Stimulated activated naive CD4-positive, alpha-beta T cell treated with Interleukin-2 at 50 U/mL for 16 hours (primary cell): ENCODE measurements at places on chromosomes 3 and 15.

DNA sequence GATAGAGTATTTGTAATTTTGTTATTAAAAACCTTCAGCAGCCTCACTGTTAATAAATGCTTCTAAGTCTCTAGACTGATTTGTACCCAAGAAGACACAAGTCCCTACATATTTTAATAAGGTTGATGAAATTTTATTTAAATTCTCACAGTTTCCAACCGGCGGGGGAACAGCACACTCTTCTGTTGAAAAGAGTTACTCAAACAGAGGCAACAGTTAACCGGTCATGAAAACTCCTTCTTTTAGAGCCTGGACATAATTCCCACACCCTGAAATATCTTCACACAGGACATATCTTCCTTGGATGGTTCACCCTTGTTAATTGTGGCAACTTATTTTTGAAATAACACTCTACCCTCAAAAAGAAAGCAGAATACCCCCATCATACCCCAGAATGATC, 278.8 kb downstream of the FOXP1 start:
- no peak for DNase-seq

DNA sequence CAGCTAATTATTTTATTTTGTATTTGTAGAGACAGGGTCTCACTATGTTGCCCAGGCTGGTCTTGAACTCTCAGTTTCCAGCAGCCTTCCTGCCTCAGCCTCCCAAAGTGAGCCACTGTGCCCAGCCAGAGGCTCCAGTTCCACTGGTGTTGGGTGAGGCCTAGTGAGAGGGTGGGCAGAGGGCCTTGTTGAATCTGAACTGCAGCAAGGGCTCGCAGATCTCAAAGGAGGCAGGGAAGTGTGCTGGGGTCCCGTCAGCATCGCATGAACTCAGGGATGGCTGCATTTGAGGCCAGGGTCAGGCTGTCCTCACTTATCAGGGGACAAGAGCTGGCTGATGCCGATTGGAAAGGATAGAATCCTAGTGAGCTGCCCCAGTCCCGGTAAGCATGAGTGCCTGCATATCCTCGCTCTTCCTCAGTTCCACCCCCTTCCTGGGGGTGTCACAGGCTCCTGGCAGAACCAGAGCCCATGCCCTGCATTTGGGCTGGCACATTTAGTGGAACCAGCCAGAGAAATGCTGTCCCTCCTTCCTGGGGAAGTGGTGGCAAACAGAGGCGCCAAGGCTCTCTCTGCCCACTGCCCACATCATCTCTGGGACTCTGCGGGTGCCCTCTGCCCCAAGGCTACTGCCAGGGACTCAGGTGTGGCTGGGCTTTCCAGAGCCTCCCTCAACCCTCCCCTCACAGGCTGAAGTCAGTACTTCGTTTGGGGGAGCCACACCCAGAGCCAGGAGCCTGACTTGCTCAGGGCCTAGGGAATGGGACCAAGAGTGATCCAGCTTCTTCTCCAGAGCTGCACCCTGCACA, 24.1 kb downstream of the ALS2CL start:
- DNase-seq, result no peak

DNA sequence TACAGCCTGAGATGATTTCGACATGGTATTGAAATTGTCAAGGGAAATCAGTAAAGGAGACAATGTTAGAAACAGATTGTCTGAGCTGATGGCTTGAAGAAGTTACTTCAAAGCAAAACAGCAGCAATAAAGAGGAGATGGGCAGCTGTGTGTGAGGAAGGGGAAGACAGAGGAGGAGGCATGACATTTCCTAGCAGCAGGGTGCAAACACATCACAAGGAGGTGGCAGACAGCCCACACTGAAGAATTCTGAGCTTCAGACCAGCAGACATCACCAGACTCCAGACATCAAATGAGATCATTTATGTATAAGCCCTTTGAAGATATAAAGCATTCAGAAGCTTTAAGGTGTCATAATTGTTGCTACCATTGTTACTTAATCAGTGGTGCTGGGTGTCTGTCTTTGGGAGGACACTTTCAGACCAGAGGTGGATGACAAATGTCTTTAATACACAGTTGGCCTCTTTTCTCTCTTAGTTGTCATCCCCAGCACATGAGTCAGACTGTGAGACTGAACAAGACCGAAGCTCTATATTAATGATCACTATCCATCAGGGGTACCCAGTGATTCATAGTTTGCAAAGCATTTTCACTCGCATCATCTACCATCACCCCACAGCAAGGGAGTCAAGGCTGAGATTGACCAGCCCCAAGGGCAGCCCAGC, 203.9 kb downstream of the MINAR1 start:
- DNase-seq, result no peak

DNA sequence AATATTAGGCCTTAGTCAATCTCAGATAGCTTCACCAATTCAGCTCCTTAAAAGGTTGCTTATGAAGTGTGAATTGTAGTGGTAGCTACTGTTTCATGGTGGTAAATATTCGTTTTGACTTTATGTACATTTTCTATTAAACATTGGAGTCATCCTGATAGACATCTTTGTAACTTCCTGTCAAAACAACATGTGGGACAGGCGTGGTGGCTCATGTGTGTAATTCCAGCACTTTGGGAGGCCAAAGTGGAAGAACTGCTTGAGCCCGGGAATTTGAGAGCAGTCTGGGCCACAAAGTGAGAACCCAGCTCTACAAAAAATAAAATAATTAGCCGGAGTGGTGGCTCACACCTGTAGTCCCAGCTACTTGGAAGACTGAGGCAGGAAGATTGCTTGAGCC, 2.0 kb upstream of the TRIM59 start:
- no peak for DNase-seq

DNA sequence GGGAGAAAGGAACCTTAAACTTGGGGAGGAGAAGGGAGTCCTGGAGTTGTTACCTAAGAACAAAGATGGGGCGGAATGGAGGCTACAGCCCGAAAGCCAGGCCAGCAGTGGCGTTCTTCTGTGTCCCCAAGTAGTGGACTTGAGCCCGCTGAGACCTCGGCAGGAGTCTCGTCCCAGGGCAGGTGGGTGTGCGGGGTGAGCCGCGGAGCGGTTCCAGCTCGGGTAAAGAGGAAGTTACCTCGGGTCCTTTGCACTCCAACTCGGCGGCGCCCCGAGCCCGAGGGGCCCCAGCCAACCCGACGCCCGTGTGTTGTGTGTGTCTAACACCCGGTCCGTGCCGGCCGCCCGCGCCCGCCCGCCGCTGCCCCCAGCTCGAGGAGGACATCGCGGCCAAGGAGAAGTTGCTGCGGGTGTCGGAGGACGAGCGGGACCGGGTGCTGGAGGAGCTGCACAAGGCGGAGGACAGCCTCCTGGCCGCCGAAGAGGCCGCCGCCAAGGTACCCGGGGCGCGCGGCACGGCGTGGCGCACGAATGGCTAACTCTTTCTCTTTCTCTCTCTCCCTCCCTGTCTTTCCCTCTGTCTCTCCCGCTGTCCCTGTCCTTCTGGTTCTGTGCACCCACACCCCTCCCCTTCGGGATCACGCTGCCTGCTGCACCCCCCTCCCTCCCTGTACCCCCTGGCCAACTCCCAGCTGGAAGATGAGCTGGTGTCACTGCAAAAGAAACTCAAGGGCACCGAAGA, 959 bp downstream of the TPM1 start:
- no peak for DNase-seq

DNA sequence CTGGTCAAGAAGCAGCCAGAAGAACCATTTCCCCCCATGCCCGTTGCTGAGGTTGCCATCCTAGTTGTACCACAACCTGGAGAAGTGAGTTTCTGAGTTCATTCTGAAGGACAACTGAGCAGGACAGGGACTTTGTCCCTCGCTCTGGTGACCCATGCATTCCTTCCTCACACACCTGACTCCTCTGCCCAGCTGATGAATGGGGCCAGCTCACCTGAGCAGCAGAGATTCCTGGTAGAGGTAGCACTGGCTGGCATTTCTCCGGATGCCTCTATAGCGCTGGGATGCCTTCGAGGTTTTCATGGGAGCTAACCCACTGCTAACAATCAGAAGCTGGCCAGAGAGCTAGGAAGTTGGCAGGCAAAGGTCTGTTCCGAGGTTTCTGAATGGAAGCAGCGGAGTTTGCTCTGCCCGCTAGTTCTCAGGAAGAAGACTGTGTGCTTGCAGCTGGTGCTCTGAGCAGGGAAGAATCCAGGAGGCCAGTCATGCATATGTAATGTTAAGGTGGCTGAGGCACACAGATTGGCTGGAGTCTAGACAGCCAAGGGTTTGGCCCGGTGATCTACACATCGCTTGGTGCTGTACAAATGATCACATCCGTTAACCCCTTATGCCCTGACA, at the start of gene TMC3:
TMC3 (minus strand) TSS at position 439 of the 621 bp plus-strand sequence; CDS start at position 303, 136 bp downstream.
- DNase-seq, result no peak

DNA sequence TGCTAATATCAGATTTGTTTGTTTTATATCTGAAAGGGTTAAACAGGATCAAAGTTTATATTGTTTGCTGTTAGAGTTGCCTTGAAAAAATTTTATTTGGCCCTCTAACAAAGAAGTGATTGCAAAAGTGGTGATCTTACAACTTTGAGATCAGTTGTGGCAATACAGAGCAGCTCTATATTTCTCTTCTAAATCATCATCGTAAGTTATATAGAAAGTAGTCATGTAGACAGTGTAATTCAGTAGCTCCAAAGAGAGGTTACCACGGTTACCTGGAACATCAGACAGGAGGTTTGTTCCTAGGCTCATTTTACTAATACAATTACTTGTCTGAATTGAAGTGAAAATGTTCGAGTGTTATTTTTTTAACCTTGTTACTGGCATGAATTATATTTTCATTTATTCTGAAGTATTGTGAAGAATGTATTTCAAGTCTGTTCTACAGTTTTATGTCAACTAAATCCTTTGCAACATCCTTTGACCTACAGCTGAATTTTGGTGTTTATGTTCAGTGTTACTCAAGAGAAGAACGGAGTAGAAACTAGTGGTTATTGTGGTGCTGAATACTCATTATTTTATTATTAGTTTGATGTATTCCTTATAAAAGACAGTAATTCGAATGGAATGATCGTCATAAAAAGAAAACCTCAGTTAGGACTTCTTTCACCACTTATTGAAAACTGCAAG, 214.2 kb downstream of the NAALADL2 start:
- DNase-seq, result no peak

- DNase-seq, result no peak
These were observed 1.4 kb downstream of the PLEKHO2 start for GRCh38 chr15:64842986-64843561.

DNA sequence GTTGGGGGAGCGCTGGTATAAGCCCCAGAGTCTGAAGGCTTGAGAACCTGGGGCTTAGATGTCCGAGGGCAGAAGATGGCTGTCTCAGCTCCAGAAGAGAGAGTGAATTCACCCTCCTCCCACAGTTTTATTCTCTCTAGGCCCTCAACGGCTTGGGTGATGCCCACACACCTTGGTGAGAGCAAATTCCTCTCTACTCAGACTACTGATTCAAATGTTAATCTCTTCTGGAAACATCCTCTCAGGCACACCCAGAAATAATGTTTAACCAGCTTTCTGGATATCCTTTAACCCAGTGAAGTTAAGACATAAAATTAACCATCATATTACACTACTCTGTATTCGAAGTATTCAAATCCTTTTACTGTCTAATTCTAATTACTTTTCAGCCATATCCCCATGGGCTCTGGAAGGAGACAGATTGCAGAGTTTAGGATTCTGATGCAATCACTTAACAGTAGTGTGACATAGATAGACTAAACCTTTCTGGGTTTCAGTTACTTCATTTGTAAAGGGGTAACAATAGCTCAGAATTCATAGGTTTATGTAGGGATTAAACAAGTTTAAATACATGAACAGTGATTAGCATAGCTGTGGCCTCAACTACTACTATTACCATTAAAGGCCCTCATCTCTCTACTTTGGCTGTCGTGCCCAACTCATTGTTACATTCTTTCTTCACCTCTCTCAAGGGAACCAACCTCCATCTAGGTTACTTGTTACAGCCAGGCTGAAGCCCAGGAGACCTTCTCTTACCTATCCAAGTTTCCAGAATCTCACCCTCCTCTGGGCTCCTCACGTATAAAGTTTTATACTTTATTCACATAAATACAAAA, 25.7 kb upstream of the ANO10 start:
- DNase-seq, result no peak

GRCh38 chr3:189298469-189299375, 127.0 kb downstream of the TPRG1 start:
- DNase-seq, result no peak

- DNase-seq, result no peak
These were observed 253.7 kb downstream of the PLCL2 start for GRCh38 chr3:17138246-17139039.

DNA sequence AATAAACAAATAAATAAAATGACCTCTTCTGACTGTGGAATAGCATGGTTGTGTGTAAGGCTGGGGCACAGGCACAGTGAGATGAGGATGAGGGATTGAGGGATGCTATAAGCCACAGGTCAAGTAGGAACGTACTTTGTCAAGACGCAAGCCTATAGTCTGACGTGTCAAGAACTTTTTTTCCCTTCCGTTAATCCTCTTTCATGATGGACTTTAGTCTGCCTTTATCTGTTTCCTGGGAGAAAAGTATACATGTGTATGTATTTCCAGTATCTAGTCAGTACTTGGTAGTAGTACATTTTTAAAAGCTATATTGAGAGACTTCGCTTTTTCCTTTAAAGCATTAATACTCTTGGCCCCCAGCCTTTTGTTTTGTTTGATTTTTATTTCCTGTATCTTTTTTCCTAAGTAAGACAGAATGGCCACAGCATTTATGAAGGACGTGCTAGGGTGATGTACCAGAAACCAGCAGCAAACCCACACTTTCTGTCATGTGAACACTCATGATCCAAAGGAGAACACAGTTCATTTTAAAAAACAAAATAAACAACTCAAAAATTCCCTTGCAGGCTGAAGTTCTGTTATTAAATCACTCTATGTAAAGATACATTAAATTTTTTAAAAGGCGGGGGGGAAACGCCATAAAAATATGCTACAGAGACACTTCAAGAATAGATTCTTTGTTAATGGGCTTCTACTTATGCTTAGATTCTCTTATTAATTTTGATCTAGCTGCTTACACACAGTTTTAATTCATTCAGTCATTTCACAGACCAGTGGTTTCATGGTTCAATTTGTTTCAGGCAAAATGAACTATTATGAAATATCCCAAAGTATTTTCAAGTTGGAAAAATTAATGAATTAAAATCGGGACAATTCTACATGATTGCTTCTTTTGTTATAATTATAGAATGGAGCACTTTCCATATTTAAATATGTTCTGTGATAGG, 114.7 kb downstream of the SNRK start:
- no peak for DNase-seq

DNA sequence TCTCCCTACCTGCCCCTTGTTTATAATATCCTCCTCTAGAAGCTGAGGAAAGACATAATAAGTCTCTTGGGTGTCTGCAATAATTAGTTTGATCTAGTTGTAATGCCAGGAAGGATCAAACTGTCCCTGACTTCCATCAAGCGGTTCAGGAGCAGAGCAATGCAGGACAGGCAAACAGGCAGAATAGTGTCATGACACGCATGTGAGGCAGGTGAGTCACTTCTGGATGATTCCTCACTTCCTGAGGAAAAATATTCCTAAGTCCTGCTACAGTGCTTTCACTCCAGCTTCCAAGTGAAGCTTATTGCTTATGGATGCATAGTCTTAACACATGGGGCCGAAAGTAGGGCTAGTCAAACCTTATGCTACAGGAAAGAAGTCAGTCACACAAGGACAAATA, 85.8 kb downstream of the GREM1 start:
- DNase-seq, result no peak

DNA sequence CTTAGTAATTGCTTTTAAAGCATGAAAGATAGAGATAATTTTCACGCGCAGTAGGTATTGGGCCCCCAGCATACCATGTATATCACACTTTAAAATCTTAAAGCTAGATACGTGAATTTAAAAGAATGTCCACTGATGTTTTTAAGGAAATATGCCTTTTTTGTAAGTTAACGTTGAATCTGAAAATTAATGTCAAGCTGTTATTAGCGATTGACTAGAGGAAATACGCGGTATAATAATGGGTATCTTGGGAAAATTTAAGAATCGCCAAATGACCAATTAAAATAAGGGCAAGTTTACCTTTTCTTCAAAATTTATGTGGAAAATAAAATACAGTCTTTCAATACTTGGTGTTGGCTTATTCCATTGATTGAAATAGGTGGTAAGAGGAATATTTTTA, 13.3 kb upstream of the CHD2 start:
- no peak for DNase-seq
